A549 treated with CpdA at 1 μM for 4 hours (cell line): ENCODE measurements at places on chromosomes 5 and 9. TPM values are rescaled to one million over a fixed set of nuclear protein-coding genes. Genes with fewer than 3 reads are reported as not detected.

The C9 gene
- 0.02 TPM in 1 of 5 replicates, not detected in the others for total RNA-seq

The SH2D3C gene
- 0.03 to 0.16 TPM (median 0.13 TPM) in 4 of 5 replicates, not detected in the other for total RNA-seq

The RLN2 gene
- 0.17 TPM in 1 of 5 replicates, not detected in the others for total RNA-seq

The POC5 gene
- 8.7 to 12.8 TPM (median 10.2 TPM) in 5 replicates for total RNA-seq

The STK10 gene
- 20.6 to 26.0 TPM (median 22.0 TPM) in 5 replicates for total RNA-seq

The ORM2 gene
- not detected in 5 replicates for total RNA-seq

The ADRB2 gene
- total RNA-seq = 0.56 to 0.93 TPM (median 0.59 TPM) in 5 replicates

The SPDL1 gene
- 74.6 to 125 TPM (median 81.8 TPM) in 5 replicates for total RNA-seq

The PITX1 gene
- total RNA-seq = 19.3 to 35.2 TPM (median 34.6 TPM) in 5 replicates

The LCN9 gene
- total RNA-seq = not detected in 5 replicates

The TIMD4 gene
- total RNA-seq = 0.91 to 1.9 TPM (median 1.6 TPM) in 5 replicates

The NTRK2 gene
- 0.02 to 0.04 TPM (median 0.03 TPM) in 3 of 5 replicates, not detected in the others for total RNA-seq

The CCDC180 gene
- 0.15 to 0.94 TPM (median 0.86 TPM) in 5 replicates for total RNA-seq

The RLN1 gene
- not detected in 5 replicates for total RNA-seq

The FBLL1 gene
- 0.11 to 0.24 TPM (median 0.16 TPM) in 4 of 5 replicates, not detected in the other for total RNA-seq

The OR2S2 gene
- not detected in 5 replicates for total RNA-seq

The AMBP gene
- 5.2 to 9.8 TPM (median 8.2 TPM) in 5 replicates for total RNA-seq

The GALNT10 gene
- 63.1 to 84.2 TPM (median 82.8 TPM) in 5 replicates for total RNA-seq

The SLC28A3 gene
- total RNA-seq = not detected in 5 replicates

The BTNL9 gene
- 0.64 to 1.5 TPM (median 1.1 TPM) in 5 replicates for total RNA-seq

The ELAVL2 gene
- total RNA-seq = 0.08 to 0.12 TPM in 2 of 5 replicates, not detected in the others

The CCNJL gene
- total RNA-seq = 10.9 to 14.1 TPM (median 12.9 TPM) in 5 replicates

The FAM200C gene
- 2.0 to 2.6 TPM (median 2.1 TPM) in 5 replicates for total RNA-seq

The SPINK4 gene
- not detected in 5 replicates for total RNA-seq

The PDZD2 gene
- total RNA-seq = 0.03 to 0.09 TPM (median 0.07 TPM) in 5 replicates

The TAL2 gene
- total RNA-seq = 0.32 to 0.41 TPM in 2 of 5 replicates, not detected in the others

The PSD2 gene
- total RNA-seq = 0.03 to 0.06 TPM (median 0.03 TPM) in 4 of 5 replicates, not detected in the other

The TRIM7 gene
- 27.2 to 44.1 TPM (median 42.4 TPM) in 5 replicates for total RNA-seq

The PCDHB8 gene
- total RNA-seq = 0.24 to 0.42 TPM (median 0.37 TPM) in 5 replicates

The NME5 gene
- total RNA-seq = not detected in 5 replicates

The CEL gene
- 0.26 to 0.86 TPM (median 0.66 TPM) in 5 replicates for total RNA-seq

The C5orf58 gene
- total RNA-seq = not detected in 5 replicates

The CTSV gene
- 12.2 to 15.9 TPM (median 12.9 TPM) in 5 replicates for total RNA-seq

The ACOT12 gene
- 0.08 TPM in 1 of 5 replicates, not detected in the others for total RNA-seq

The OTP gene
- 0.06 to 0.14 TPM (median 0.10 TPM) in 4 of 5 replicates, not detected in the other for total RNA-seq

The SLC6A18 gene
- total RNA-seq = not detected in 5 replicates

The LRRC19 gene
- total RNA-seq = not detected in 5 replicates

The ZFP62 gene
- 8.7 to 10.4 TPM (median 9.4 TPM) in 5 replicates for total RNA-seq

The PCDHB10 gene
- 0.03 to 0.06 TPM in 2 of 5 replicates, not detected in the others for total RNA-seq

The SUSD3 gene
- 0.50 to 0.62 TPM (median 0.54 TPM) in 5 replicates for total RNA-seq

The GFI1B gene
- 0.07 TPM in 1 of 5 replicates, not detected in the others for total RNA-seq

The EMB gene
- 4.6 to 7.5 TPM (median 5.6 TPM) in 5 replicates for total RNA-seq

The DELE1 gene
- total RNA-seq = 43.0 to 58.2 TPM (median 56.9 TPM) in 5 replicates

The POU5F2 gene
- 0.01 to 0.02 TPM in 2 of 5 replicates, not detected in the others for total RNA-seq

The HAND1 gene
- 0.14 to 0.27 TPM (median 0.20 TPM) in 5 replicates for total RNA-seq

The TUSC1 gene
- total RNA-seq = 4.8 to 9.0 TPM (median 7.1 TPM) in 5 replicates

The PTGS1 gene
- 0.82 to 1.5 TPM (median 1.2 TPM) in 5 replicates for total RNA-seq

The DDX4 gene
- total RNA-seq = 0.02 TPM in 1 of 5 replicates, not detected in the others

The ARHGEF37 gene
- total RNA-seq = 0.77 to 1.1 TPM (median 0.90 TPM) in 5 replicates

The WDR38 gene
- 0.12 to 0.17 TPM (median 0.14 TPM) in 3 of 5 replicates, not detected in the others for total RNA-seq

The KCNMB1 gene
- total RNA-seq = not detected in 5 replicates

The ACTL7B gene
- total RNA-seq = not detected in 5 replicates

The TAF1L gene
- total RNA-seq = not detected in 5 replicates

The ANP32B gene
- total RNA-seq = 280 to 342 TPM (median 313 TPM) in 5 replicates

The OR2Y1 gene
- total RNA-seq = not detected in 5 replicates

The COL27A1 gene
- 11.1 to 17.7 TPM (median 13.5 TPM) in 5 replicates for total RNA-seq

The ANKRD20A1 gene
- total RNA-seq = 0.28 to 1.9 TPM (median 0.84 TPM) in 5 replicates
